ENCODE measurements at places on chromosomes 1 and 21.
A peak's percentile ranks its signal among the peaks of the same experiment; 100 is the strongest.

DNA sequence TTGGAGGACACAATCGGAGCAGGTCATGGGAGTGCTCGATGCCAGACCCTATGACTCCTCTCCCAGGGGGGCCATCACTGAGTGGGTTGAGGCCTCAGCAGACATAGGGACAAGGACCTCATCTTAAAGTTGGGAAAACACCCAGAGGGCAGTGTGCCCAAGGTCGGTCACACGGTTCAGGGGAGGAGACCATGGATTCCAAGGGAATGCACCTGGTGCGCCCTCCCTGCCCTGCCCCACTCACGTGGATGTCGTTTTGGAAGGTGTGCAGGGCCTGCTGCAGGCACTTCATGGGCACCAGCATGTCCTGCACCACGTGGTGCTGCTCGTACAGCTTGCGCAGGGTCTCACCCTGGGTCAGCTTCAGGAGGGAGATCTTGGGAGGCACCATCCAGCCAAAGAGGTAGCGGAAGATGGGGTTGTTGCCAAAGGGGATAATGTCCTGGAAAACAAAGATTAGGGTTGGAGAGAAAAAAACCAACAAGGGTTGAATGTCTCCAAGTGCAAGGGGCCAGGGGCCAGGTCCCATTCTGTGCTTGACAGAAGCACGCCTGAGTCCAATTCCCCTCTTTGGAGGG is 33.1 kb downstream of the DHCR24 start:
- no peak for DNase-seq

GRCh38 chr1:109640285-109640865 is 15.5 kb upstream of the GSTM4 start:
- DNase-seq = peak; percentile 68

GRCh38 chr1:192951691-192952460 is 107.3 kb downstream of the UCHL5 start:
- DNase-seq = no peak

DNA sequence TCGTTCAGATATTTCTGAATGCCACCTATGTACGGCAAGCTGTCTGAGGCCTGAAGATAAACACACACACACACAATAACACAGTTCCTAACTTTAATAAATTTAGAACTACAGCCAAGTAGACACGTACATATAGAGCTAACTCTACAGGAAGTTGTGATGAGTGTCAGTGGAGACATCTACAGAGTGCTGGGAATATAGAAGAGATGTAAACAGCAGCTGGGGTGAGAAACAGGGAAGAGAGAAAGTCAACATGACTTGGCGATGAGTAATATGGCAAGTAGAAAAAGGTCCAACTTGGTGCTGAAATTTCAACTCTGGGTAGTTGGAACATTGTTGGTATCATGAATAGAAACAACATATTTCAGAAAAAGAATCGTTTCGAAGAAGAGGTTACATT is 206.5 kb downstream of the ZP4 start:
- no peak for DNase-seq

- DNase-seq = no peak
Observed at GRCh38 chr21:23792300-23792699, 1815.0 kb downstream of the MRPL39 start.

- no peak for DNase-seq
Observed at GRCh38 chr21:28723646-28724045, 269.0 kb downstream of the LTN1 start.

- DNase-seq = no peak
Observed at GRCh38 chr1:200867018-200867811, 5.6 kb upstream of the GPR25 start.

DNA sequence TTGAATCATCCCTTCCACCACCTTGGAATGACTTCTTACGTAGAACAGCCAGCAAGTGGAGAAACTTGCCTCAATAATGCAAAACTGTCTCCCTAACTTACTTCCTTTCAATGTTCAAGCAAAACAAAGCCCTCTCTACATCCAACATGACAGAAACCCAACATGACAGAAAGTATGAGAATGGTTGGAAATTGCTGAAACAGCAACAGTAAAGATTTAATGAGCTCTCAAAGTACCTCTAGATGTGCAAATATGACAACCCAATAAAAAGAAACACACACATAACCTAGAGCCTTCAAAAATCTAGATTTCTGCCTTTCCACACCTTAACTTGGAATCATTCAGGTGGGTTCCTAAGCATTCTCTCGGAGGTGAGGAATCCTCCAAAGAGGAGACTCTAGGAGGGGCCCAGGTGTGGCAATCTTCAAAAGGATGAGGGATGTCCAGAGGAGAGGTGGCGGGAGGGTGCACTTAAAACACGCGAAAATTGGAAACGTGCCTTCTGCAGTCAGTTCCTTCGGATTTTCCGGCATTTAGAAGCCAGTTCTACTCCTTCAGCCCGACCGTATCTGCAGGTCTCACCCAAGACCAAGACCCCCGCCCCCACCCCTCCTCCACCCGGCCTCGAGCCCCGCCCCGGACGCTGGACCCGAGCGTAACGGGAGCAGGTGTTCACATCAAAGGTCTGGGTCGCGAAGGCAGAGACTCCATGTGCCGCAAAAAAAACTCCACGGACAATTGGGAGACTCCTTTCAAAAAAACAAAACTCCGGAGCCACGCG is 996 bp upstream of the MGST3 start:
- DNase-seq = no peak

GRCh38 chr21:39345440-39345839 is 3.4 kb downstream of the HMGN1 start:
- DNase-seq = no peak

- DNase-seq = no peak
Observed at GRCh38 chr21:45987121-45987711, 5.6 kb downstream of the COL6A1 start.

GRCh38 chr21:45016031-45016405 is 58.4 kb upstream of the ADARB1 start:
- DNase-seq = no peak

GRCh38 chr1:156445789-156446263 is 54.7 kb downstream of the MEF2D start:
- peak; percentile 34 for DNase-seq

GRCh38 chr21:45981151-45982091 is at the start of gene COL6A1:
COL6A1 (plus strand) TSS chr21:45981770; CDS start chr21:45981851, 81 bp downstream.
- peak; percentile 32 for DNase-seq

- no peak for DNase-seq
Observed at GRCh38 chr1:115123116-115123515, 33.8 kb upstream of the TSPAN2 start.

DNA sequence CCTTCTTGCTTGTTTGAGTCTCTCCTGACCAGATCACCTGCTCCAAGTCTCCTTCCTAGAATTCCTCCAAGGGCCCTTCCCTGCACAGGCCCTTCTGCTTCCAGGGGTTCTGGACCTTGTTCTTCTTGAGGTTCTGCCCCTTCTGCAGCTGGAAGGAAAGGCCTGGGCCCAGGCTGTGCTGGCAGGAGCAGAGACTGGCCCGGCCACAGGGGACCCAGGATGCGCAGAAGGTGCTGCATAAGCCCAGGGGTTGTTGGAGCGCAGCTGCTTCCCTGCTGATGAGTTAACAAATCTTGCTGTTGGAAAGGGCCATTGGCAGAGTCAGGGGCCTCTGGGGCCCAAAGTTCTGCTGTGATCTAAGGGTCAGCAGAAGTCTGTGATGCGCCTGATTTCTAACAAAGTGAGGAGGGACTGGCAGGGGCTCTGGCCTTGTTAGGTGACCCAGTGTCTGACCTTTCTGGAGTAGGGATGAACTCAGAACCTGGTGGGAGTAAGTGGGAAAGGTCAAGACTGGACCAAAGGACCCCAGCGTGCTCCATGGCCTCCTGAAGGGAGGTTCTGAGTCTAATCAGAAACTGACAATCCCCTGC is 509.8 kb downstream of the PTPRU start:
- no peak for DNase-seq

GRCh38 chr1:40384413-40384762 is 10.9 kb downstream of the SMAP2 start:
- DNase-seq = no peak

GRCh38 chr1:221397606-221398005 is 344.3 kb downstream of the DUSP10 start:
- no peak for DNase-seq

DNA sequence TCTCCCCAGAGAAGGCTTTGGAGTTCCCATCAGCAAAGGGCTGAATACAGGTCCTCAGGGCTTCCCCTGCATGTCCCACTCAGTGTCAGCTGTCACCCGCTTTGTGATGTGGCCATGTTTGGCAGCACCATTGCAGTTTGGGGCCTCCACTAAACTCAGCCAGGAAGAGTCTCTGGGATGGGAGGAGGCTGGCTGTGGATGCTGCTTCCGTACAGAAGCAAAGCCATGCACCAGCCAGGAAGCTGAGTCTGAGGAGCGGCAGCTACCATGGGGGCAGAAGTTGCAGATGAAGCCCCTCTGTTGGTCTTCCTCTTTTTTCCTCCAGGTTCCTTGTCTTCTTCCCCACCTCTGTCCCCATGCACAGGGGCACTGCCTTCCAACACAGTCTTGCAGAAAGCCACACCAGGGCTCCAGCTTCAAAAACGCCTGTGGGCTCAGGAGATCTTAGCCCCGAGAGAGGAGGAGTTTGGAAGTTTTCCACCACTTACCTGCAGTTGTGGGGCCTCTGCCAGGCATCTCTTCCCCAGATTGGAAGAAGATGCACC is 416.8 kb downstream of the NPHP4 start:
- no peak for DNase-seq

Measured in activated CD8-positive, alpha-beta memory T cell treated with anti-CD3 and anti-CD28 coated beads for 1 hour (primary cell).